Testis (tissue), 5 donors: ENCODE measurements at places on chromosomes 7 and 10. TPM values are rescaled to one million over a fixed set of nuclear protein-coding genes. Genes with fewer than 3 reads are reported as not detected.

The TRIM50 gene
- 10.8 TPM for polyA plus RNA-seq

The LDB3 gene
- 20.3 TPM for polyA plus RNA-seq

- no peak overlapping the region for H3K4me3 ChIP-seq
- DNase-seq = no peak
- H3K36me3 ChIP-seq = no peaks in the 10 kb centered on the region
- H3K27me3 ChIP-seq = no peaks in the 10 kb centered on the region
- H3K27ac ChIP-seq = no peak overlapping the region
These were observed 24.7 kb downstream of the ADCYAP1R1 start for GRCh38 chr7:31076641-31077310.

The COBL gene
- 9.2 TPM for polyA plus RNA-seq

The CDNF gene
- polyA plus RNA-seq = 46.7 TPM

DNA sequence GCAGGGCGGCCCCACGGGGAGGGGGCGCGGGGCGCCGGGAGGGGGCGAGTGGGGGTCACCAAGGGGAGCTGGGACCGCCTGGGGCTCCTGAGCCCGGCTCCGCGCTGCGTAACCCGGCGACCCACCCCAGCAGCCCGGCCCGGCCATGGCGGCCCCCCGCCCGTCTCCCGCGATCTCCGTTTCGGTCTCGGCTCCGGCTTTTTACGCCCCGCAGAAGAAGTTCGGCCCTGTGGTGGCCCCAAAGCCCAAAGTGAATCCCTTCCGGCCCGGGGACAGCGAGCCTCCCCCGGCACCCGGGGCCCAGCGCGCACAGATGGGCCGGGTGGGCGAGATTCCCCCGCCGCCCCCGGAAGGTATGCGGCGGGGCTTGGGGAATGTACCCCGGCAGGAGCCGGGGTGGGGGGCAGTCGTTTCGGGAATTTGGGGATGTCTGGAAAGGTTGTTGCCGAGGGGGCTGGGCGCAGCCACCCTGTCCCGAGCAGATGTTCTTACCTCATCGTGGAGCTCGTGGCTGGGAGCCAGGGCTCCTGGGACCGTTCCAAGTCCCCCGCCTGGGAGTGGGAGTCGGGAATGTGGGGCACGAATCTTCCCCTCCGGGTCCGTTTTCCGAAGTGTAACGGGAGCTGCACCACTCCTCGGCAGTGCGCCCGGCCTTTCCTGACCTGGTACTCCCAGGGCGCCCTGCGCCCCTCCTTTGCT, 431 bp downstream of the ZYX start:
- no peaks in the 10 kb centered on the region for H3K27me3 ChIP-seq
- H3K4me3 ChIP-seq = peak overlapping the region; percentile 93
- DNase-seq = peak; percentile 79
- H3K27ac ChIP-seq = peak overlapping the region; percentile 90
